IPS-NIHi11 (cell line): ENCODE measurements at places on chromosomes 16 and 17.

DNA sequence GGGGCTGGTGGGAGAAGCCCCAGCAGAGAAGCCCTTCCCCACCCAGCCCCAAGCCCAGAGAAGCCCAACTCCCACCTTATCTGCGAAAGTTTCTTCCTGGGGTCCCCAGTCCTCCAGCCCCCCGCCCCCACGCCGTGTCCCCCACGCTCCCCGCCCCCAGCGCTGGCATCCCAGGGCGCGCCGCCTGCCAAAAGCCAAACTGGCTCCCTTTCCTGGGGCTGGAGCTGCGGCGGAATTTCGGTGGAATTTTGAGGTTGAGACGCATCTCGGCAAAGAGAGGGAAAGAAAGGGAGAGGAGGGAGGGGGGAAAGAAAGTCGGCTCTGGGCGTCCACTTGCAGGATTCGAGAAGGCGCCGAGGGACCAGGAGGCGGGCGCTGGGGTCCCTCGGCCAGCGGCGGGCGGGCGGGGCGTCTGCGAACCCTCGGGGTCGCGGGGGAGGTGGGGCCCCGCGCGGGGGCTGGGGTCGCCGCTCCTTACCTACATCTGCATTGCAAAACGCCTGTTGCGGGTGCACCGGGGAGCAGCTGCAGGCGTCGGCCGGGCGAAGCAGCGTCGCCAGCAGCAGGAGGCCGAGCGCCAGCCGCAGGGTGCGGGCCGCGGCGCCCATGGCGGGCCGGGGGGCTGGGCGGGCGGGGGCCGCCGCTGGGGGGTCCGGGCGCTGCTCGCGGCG is 571 bp downstream of the TIMP2 start:
- peak; percentile 54 for DNase-seq

DNA sequence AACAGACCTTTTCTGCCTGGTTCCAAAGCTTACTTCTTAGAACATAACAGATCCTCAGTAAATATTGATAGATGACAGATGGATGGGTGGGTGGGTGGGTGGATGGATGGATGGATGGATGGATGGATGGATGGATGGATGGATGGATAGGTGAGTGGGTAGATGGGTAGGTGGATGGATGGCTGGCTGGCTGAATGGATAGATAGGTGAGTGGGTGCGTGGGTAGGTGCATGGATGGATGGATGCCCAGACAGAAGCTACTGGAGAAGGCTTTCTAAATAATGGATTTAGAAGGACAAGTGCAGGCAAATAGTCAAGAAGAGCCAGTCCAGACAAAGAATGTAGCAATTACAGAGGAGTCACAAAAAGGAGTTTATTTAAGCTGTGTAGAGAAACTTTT is 19.6 kb downstream of the SCNN1G start:
- no peak for DNase-seq

DNA sequence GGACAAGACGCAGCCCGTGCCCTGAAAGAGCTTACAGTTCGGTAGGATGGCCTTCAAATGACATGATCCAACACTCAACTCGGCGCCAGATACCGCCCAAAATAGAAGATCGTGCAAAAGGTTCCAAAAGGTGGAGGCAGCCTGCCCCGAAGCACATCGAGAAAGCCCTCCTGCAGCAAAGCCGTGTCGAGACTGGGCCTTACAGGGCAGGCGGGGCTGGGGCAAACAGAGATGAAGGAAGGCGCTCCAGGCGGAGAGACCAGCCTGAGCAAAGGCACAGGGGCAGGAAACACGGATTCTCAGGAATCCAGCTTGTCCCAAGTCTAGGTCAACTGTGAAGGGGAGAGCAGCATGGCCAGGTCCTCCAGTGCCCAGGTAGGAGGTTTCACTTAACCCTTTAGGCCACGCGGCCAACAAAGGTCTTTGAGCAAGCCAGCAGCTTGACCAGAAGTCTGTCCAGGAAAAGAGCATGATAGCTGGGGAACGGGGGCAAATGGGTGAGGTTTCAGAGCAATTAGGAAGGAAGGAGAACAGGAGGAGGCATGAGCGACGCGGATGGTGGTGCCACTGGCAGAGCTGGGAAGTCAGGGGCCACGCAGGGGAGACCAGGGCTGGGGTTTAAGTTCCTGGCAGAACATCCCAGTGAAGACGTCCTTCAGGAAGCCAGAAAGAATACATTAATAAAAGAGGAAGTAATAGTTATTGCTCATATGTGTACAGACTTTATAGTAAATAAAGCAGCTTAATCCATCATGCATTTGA is 21.2 kb upstream of the EIF1 start:
- peak; percentile 41 for DNase-seq

- DNase-seq: no peak
These were observed 52.5 kb upstream of the MNT start for GRCh38 chr17:2453325-2453724.

DNA sequence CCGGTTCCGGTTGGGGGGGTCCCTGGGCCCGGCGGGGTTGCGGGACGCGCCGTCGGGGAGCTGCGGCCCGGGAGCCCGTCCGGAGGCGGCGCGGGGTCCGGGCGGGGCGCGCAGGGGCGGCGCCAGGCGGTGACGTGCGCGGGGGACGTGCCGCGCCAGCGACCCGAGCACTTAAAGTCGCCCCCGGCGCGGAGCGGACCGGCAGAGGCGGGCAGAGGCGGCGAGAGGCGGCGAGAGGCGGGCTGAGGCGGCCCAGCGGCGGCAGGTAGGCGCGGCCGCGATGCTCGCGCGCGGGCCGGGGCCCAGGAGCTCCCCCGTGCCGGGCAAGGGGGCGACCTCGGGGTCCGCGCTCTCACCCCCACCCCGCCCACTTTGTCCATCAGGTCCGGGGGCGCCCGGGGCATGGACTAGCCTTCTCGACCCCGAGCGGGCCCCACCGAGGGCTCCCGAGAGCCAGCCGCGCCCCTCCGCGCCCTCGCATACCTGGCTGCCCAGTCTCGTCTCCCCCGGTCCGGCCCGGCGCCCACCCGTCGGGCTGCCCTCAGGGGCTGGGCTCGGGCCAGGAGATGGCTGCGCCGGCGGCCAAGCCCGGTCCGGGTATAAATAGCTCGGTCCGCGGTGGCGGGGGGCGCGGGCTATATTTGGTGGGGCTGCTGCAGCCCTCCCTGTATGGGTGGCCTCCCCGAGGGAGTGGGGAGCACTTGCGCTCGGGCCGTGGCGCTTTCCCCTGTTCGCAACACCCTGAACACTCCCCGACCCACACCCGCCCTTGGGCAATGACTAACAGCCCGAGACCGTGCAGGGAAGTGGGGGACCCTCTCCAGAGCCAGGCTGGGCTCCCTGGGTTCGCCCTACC is at the start of gene SLC16A3:
Gene SLC16A3, plus strand, starts transcription at position 201 of the 856 bp plus-strand sequence. CDS start 6,967 bp downstream, outside the sequence.
- peak; percentile 91 for DNase-seq

GRCh38 chr17:1212946-1213345 is 33.2 kb upstream of the ABR start:
- no peak for DNase-seq

GRCh38 chr17:31522284-31522931 is 130.9 kb downstream of the RAB11FIP4 start:
- no peak for DNase-seq

DNA sequence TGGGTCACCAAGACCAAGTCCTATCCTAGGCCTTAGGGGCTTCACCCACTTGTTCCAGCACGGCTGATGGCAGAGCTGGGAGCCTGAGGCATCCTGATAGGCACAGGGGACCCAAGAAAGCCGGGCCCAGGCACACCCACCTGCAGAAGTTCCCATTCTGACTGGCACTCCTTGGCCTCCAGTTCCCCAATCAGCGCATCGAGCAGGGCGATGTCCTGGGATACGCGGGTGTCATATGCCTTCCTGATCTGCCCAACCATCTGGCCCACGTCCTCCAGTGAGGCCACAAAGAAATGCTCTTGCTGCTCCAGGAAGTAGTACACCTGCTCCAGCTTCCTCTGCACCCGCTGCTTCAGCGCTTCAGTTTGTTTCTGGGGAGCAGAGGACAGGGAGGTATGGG is 9.6 kb downstream of the MEFV start:
- no peak for DNase-seq

- DNase-seq: no peak
These were observed 24.7 kb downstream of the SSH2 start for GRCh38 chr17:29905086-29905878.

GRCh38 chr17:17354560-17355349 is 51.6 kb downstream of the NT5M start:
- DNase-seq: peak; percentile 89

GRCh38 chr17:50258647-50259476 is 15.4 kb upstream of the TMEM92 start:
- DNase-seq: no peak

- no peak for DNase-seq
These were observed 20.8 kb upstream of the NOL11 start for GRCh38 chr17:67696853-67697498.

- DNase-seq: no peak
These were observed 195.8 kb downstream of the KCNJ2 start for GRCh38 chr17:70365091-70365583.

DNA sequence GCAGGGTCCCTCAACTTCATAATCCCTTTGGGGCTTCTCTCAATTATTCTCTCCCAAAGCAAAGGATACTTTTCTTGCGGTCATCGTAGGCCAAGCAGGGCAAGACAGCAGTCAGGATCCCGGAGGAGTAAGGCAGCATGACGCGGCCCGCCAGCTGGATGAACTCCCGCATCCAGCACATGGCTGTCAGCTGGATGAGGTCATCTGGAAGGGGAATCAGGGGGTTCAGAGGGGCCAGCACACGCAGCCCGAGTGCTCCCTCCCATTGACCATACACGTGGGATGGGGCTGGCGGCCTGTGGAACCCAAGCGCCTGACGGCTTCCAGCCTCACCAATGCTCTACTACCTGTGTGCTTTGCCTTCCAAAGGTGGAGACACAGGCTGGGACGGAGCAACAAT is 19.2 kb downstream of the VAC14 start:
- DNase-seq: no peak

DNA sequence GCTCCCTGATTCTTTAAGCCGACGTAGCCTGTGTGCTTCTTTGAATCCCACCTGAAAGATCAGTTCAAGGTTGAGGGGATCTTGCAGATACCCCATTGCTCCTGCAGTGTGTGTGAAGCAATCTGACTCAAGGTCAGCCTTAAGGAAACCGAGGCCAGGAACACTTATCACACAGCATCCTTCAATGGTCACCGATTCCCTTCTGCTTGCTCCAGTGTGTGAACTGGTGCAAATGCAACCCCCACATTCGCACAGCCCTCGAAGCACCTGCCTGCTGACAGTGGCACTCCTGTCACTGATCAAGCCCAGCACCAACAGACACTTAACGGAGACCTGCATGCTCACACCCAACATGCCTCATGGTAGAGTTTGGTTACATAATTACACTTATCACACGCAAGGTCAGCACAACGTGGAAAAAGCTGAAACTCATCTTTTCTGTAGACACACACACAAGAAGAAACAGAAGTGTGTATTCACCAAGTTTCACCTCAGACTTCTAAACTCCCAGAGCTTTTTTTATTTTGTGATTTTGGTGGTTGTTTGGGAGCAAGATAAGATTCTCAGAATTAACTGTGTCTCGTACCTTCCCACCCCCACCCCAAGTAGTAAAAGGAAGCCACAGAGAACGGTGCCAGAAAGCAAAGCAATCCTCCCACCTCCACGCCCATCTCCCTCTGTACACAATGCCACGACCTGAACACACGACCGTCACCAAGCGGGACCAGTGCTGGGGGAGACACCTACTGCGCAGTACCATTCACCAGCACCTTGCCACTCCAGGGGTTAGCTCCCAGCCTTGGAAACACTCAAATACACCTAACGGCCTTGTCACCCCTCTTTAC is 37.2 kb downstream of the LITAFD start:
- no peak for DNase-seq

- peak; percentile 17 for DNase-seq
These were observed 32.9 kb downstream of the CPSF4L start for GRCh38 chr17:73228748-73229236.

GRCh38 chr17:48728232-48729231 is at the start of gene HOXB13:
Gene HOXB13, minus strand, starts transcription at chr17:48728750. Its CDS starts 157 bp downstream, at chr17:48728593.
- peak; percentile 57 for DNase-seq

GRCh38 chr17:59561042-59561441 is 4.4 kb upstream of the DHX40 start:
- peak; percentile 34 for DNase-seq

GRCh38 chr17:58331815-58332777 is 3.5 kb upstream of the TSPOAP1 start:
- no peak for DNase-seq

DNA sequence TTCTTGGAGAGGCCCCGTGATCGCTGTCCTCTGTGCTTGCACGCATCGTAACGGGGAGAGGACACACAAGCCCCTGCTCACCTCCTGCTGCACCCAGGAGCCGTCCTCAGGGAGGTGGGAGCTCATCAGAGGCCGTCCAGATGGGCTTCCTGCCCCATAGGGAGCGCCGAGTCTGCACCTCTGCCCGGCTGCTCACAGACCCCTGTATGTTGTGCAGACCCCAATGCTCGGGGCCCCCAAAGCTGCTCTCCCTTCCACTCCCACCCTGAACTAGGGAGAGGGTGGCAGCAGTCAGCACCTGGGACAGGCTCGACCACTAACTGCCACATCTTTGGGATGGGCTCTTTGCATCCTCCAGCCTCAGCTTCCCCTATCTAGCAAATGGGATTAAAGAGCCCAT is 4.4 kb upstream of the ZNF469 start:
- DNase-seq: no peak

- DNase-seq: no peak
These were observed 5.1 kb upstream of the EVPL start for GRCh38 chr17:76032073-76032779.

- no peak for DNase-seq
These were observed 38.6 kb downstream of the FOXL1 start for GRCh38 chr16:86616906-86617305.

DNA sequence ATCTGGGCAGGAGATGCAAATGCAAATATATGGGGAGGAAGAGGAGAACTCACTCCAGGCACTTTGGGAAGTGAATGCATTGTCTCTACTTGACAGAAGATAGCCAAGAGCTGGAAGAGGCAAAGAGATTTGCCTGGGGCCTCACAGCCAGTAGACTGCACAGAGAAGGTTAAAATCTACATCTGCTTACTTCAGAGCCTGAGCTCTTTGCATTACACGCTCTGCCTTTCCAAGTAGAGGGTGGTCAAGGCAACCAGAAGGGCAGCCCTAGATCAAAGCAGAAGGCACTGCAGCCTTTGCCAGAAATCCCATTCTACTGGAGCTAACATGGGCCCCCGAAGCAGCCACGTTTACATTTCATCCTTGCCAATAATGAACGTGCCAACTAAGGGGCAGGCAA is 407.2 kb upstream of the CCL2 start:
- DNase-seq: no peak

- no peak for DNase-seq
These were observed 2.8 kb upstream of the MYO15B start for GRCh38 chr17:75584849-75585175.

DNA sequence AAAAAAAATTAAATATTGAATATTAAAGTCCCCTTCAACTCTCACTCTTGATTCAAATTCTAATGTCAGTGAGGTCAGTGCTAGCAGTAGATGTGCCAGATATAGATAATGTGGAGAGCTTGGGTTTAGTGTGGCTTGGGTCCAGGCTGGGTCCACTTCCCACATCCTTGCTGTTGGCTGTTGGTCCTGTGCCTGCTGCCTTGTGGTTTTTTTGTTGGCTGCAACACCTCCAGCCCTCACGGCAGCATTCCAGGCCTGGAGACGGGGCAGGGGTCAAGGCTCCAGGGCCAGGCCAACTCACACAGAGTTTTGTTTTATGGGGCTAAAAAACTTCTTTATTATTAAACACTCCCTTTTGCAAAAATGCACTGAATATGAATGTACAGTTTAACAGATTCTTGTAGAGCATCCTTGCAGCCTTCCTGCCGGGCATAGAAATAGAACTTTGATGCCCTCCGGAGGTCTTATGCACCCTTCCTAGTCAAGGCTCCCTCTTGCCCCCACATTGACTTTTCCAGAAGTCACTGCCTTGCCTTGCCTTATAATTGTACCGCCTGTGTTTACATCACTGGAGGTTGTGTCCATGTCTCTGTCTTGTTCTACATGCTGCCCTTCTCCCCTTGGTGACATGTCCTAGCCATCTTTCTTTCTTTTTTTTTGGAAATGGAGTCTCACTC is 25.5 kb upstream of the MYO15B start:
- DNase-seq: no peak

- DNase-seq: no peak
These were observed 3.1 kb upstream of the HOXB2 start for GRCh38 chr17:48547808-48548522.
